ENCODE measurements at places on chromosomes 7 and 10. TPM values are rescaled to one million over a fixed set of nuclear protein-coding genes. Genes with fewer than 3 reads are reported as not detected.

DNA sequence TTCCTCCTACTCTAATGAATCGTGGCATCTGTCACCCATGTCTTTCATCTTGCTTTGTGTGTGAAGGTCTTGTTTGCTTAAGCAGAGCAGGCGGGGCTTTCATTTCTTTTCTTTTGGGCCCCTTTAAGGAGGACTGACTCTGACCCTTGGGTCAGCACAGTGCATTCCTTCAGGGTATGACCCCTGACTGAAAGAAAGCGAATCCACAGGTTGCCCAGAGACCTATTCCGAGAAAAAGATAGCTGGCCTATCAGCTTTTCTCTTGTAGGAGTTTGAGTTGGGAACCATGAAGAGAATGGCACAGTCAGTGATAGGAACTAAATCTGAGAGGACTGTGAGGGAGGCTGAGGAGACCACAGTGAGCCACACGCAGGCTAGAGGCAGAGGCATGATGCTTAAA, 193.2 kb upstream of the CDCA7L start:
- DNase-seq = no peak

Gene MRLN
- 0.43 TPM for total RNA-seq

GRCh38 chr10:86401588-86402282, 35.1 kb upstream of the GRID1 start:
- DNase-seq = no peak

DNA sequence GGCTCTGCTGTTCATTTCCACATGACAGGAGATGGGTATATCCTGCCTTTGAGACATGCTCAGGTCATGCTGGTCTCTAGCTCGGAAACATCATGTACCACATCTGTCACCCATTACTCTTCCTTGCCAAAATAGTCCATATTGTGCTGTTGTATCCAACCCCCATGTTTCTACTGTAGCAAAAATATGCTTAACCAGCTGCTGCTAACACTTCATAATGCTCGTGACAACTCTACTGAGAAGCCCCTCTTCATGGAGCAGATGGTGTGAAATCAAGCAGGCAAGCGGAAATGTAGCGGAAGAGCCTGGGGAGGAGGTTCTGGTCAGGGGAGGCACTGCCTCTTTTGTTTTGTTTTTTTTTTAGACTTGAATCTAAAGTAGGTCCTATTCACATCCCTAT, 82.9 kb downstream of the NPY start:
- no peak for DNase-seq

DNA sequence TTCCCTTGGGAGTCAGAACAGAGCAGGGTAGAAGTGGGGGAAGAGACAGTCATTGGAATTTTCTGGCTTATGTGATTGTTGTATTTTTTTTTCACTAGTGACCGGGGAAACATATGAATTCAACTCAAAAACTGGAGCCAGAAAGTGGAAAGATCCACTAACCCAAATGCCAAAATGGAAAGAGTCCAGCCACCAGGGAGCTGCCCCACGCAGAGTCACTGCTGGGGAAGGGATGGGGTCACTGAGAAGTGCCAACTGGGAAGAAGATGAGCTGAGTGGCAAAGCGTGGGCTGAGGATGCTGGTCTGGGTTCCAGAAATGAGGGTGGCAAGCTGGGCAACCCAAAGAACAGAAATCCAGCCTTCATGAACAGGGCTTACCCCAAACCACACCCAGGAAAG, 69.2 kb downstream of the CDHR3 start:
- DNase-seq = no peak

DNA sequence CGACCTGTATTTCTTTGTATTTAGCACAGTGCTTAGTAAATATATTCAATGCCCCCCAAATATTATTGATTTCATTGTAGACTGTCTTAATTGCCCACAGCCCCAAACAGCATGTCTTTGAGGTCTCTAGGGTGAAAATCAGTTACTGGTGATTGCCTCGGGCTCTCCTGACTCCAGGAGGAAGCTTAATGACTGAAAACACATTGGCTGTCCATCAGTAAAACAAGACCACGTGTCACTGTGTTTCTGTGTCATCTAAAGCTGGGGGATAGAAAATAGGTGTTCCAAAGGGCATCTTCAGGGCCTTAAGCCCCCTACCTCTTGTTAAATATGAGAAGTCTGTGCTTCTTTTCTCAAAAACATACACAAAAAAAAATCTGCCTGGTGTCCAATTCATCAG, 67.9 kb downstream of the CACNA2D1 start:
- no peak for DNase-seq

Gene HOXA7
- not detected for total RNA-seq

Gene PNLIPRP1
- not detected for total RNA-seq

GRCh38 chr7:39745320-39745719, 121.9 kb downstream of the RALA start:
- DNase-seq = no peak

DNA sequence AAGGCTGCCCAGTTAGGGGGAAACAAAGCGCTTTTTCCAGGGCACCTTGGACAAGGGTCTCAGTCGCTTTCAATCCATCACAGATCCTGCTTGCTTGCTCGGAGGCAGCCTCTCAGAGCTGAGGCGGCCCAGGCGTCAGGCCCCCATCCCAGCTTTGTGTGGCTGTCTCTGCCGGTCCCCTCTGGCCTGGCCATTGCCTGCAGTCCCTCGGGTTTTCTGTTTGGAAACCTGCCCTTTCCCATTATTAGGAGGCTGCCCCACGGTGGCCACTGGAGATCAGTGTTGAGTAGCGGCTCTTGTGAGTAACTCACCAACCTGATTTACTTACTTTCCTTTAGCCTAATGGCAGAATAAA, 216.1 kb downstream of the GLRX3 start:
- no peak for DNase-seq

GRCh38 chr7:108015740-108016139, 12.8 kb upstream of the LAMB1 start:
- peak; percentile 23 for DNase-seq

Gene SLC13A1
- total RNA-seq = not detected

GRCh38 chr7:43869006-43869866, at the start of gene MRPS24:
TSS of gene MRPS24 (minus strand) at chr7:43869517. CDS start at chr7:43869495, 22 bp downstream.
- peak; percentile 81 for DNase-seq
